Cardiac atrium fibroblast (primary cell): ENCODE measurements at places on chromosomes 2 and 18. TPM values are rescaled to one million over a fixed set of nuclear protein-coding genes. Genes with fewer than 3 reads are reported as not detected.

The VWA3B gene
- not detected in 2 replicates for total RNA-seq

The KIAA1328 gene
- 2.9 and 4.2 TPM in 2 replicates for total RNA-seq

The ADCYAP1 gene
- not detected in 2 replicates for total RNA-seq

The PDE11A gene
- total RNA-seq = not detected in 2 replicates

The B4GALT6 gene
- total RNA-seq = 2.0 and 4.4 TPM in 2 replicates

The LYPD6 gene
- not detected in 2 replicates for total RNA-seq

The APCDD1 gene
- total RNA-seq = 9.2 and 26.7 TPM in 2 replicates

The HOXD13 gene
- not detected in 2 replicates for total RNA-seq

The PARD6G gene
- 1.1 and 2.1 TPM in 2 replicates for total RNA-seq

The ARHGEF33 gene
- 0.18 and 0.32 TPM in 2 replicates for total RNA-seq

The ALPP gene
- total RNA-seq = not detected in 2 replicates

The SETBP1 gene
- total RNA-seq = 1.4 and 2.3 TPM in 2 replicates

The PLEK gene
- not detected in 2 replicates for total RNA-seq

The CCBE1 gene
- total RNA-seq = 30.1 and 39.9 TPM in 2 replicates

The POMC gene
- total RNA-seq = 0.18 and 2.8 TPM in 2 replicates

The GPR45 gene
- not detected in 2 replicates for total RNA-seq

The ICOS gene
- not detected in 2 replicates for total RNA-seq

The PROKR1 gene
- total RNA-seq = not detected in 2 replicates

The DHRS9 gene
- 20.2 and 29.2 TPM in 2 replicates for total RNA-seq

The FAM237A gene
- total RNA-seq = not detected in 2 replicates

The RRM2 gene
- total RNA-seq = 13.8 and 15.0 TPM in 2 replicates

The ODC1 gene
- total RNA-seq = 53.6 and 78.2 TPM in 2 replicates

The MAIP1 gene
- total RNA-seq = 8.6 and 13.7 TPM in 2 replicates

The CFAP221 gene
- total RNA-seq = 0.16 TPM in 1 of 2 replicates, not detected in the other

The CD207 gene
- not detected in 2 replicates for total RNA-seq

The CHRND gene
- total RNA-seq = not detected in 2 replicates

The DSC2 gene
- 0.65 and 1.1 TPM in 2 replicates for total RNA-seq

The WNT10A gene
- total RNA-seq = not detected in 2 replicates

The RNF152 gene
- total RNA-seq = 3.6 and 4.4 TPM in 2 replicates

The DRC1 gene
- total RNA-seq = not detected in 2 replicates

The NEU4 gene
- not detected in 2 replicates for total RNA-seq

The OST4 gene
- total RNA-seq = 558 and 652 TPM in 2 replicates

The ALPG gene
- total RNA-seq = not detected in 2 replicates

The ROCK2 gene
- total RNA-seq = 21.1 and 28.5 TPM in 2 replicates

The MTX2 gene
- total RNA-seq = 41.0 and 47.8 TPM in 2 replicates

The PJVK gene
- total RNA-seq = 0.65 and 6.5 TPM in 2 replicates

The RTN4 gene
- 236 and 280 TPM in 2 replicates for total RNA-seq

The AQP12A gene
- total RNA-seq = not detected in 2 replicates

The ASAP2 gene
- total RNA-seq = 25.8 and 27.3 TPM in 2 replicates

The ERBB4 gene
- not detected in 2 replicates for total RNA-seq

The RTP5 gene
- total RNA-seq = not detected in 2 replicates

The CKAP2L gene
- total RNA-seq = 0.72 and 1.1 TPM in 2 replicates

The CD8B gene
- total RNA-seq = not detected in 2 replicates

The FSIP2 gene
- total RNA-seq = 0.36 TPM in 1 of 2 replicates, not detected in the other

The AGXT gene
- not detected in 2 replicates for total RNA-seq
